ENCODE measurements at places on chromosomes 3 and 15. TPM values are rescaled to one million over a fixed set of nuclear protein-coding genes. Genes with fewer than 3 reads are reported as not detected.

- H3K27me3 ChIP-seq = no peaks in the 10 kb centered on the region
- peaks cover 41% of the 10 kb centered on the region for H3K36me3 ChIP-seq
- peaks cover 5% of the 10 kb centered on the region for H3K4me1 ChIP-seq
Measured at GRCh38 chr15:74799856-74800558, 12.6 kb upstream of the LMAN1L start.

DNA sequence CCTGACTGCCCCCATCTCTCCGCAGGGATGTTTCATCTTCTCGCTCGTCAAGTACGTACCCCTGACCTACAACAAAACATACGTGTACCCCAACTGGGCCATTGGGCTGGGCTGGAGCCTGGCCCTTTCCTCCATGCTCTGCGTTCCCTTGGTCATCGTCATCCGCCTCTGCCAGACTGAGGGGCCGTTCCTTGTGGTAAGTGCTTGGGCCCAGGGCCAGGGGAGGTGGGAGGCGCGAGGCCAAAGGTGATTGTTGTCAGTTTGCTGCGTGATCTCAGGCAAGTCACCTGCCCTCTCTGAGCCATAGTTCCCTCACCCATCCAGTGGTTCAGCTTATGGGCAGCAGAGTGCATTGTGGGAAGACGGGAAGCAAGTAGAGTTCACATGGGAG, 58.5 kb downstream of the GRIP2 start:
- no peak overlapping the region for H3K4me3 ChIP-seq
- peaks cover 93% of the 10 kb centered on the region for H3K36me3 ChIP-seq
- no peak for DNase-seq
- H3K27ac ChIP-seq = no peak overlapping the region
- H3K4me1 ChIP-seq = peaks cover 13% of the 10 kb centered on the region

The FAM107A gene
- not detected for total RNA-seq

The CLCN2 gene
- 11.6 TPM for total RNA-seq

GRCh38 chr3:119571688-119572087, 7.6 kb upstream of the ADPRH start:
- no peak overlapping the region for H3K27ac ChIP-seq
- no peaks in the 10 kb centered on the region for H3K36me3 ChIP-seq
- no peaks in the 10 kb centered on the region for H3K27me3 ChIP-seq
- no peak overlapping the region for H3K4me3 ChIP-seq
- H3K4me1 ChIP-seq = no peaks in the 10 kb centered on the region

The PLA1A gene
- 0.16 TPM for total RNA-seq

- H3K27me3 ChIP-seq = no peaks in the 10 kb centered on the region
- no peaks in the 10 kb centered on the region for H3K4me1 ChIP-seq
- no peak for DNase-seq
- H3K27ac ChIP-seq = no peak overlapping the region
- H3K36me3 ChIP-seq = no peaks in the 10 kb centered on the region
- no peak overlapping the region for H3K4me3 ChIP-seq
Measured at GRCh38 chr3:24505691-24506550, 11.3 kb upstream of the THRB start.

DNA sequence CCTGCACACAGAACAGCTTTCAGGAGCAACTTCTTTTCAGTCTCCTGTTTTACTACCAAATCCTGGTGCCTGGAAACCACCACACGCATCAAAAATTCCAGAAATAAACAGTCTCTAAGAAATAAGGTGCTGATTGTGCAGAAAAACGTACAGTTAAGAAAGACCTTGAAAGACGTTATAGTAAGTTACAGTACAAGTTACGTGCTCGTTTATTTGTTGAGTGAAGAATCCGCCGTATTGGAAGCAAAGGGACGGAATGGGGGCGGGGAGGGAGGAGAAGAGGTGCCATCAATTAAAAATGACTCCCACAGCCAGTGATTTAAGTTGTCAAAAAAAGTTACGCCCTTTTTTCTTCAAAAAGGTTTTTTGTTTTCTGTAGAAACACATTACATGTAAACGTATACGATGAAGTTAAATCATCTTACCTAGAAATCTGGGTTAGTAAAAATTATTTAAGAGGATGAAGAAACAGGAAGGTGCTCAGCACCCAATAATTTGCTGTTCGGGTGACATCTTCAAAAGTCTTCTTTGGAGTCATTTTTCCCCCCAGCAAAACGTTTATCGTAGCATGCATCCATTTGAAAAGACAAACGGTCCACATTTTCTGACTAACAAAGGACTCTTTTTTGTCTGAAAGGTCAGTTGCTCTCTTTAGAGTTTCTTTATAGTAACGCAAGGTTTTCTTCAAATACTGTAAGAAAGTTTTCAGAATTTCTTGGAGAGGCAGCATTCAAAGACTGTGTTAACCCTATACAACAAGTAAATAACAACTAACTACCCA, 782 bp upstream of the UACA start:
- peaks cover 8% of the 10 kb centered on the region for H3K36me3 ChIP-seq
- DNase-seq = no peak
- H3K27ac ChIP-seq = peak overlapping the region; percentile 61
- peak overlapping the region; percentile 85 for H3K4me3 ChIP-seq

The NOX5 gene
- not detected for total RNA-seq

The SEMA3G gene
- 0.13 TPM for total RNA-seq

GRCh38 chr15:51088585-51088984, 6.1 kb downstream of the TNFAIP8L3 start:
- DNase-seq = no peak
- H3K36me3 ChIP-seq = no peaks in the 10 kb centered on the region
- H3K27ac ChIP-seq = no peak overlapping the region
- H3K4me1 ChIP-seq = no peaks in the 10 kb centered on the region

DNA sequence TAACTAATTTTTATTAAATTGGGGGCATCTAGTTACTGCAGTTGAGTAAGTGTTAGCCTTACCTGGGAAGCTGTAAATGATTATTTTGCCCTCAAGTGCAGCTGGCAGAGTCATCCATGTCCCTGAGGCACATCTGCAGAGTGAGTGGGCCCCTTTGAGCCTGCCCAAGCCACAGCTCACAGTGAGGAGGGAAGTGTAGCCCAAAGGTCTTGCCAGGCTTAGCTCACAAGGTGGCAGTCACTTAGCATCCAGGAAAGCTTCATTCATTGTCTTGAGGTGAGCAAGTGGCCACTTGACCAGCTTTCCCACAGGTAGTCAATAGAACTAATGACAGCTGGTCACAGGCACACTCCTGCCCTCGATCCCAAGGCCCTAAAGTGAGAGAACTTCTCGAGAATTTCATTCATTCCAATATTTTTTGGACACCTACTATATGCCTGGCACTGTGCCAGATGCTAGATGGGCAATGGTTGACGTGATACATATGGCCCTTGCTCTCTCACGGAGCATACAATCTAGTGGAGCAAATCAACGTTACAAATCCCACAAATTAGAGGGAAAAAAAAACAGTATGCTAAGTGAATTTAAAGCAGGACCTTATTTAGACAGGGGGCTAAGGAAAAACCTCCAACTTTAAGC, 163.3 kb upstream of the IL12A start:
- 0 out of 2 replicates have a peak, but pooled peaks cover 4% of the 10 kb centered on the region for H3K36me3 ChIP-seq
- H3K27ac ChIP-seq = no peak overlapping the region
- DNase-seq = no peak

DNA sequence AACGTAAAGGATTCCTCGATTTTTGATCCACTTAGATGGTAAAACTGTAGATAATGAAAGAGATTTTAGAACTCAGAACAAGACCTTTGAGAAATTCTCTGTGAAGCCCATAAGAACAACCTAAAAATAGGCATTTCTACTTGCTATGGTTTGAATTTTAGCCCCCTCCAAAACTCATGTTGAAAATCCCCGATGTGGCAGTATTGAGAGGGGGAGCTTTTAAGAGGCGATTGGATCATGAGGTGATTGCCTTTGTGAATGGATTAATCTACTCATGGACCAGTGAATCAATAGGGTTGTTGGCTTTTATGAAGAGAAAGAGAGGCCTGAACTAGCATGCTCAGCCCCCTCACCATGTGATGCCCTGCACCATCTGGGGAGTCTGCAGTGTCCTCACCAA, 20.2 kb upstream of the AHSG start:
- no peak overlapping the region for H3K27ac ChIP-seq
- no peak for DNase-seq
- H3K36me3 ChIP-seq = no peaks in the 10 kb centered on the region
- no peaks in the 10 kb centered on the region for H3K27me3 ChIP-seq

The EBLN2 gene
- 2.1 TPM for total RNA-seq

DNA sequence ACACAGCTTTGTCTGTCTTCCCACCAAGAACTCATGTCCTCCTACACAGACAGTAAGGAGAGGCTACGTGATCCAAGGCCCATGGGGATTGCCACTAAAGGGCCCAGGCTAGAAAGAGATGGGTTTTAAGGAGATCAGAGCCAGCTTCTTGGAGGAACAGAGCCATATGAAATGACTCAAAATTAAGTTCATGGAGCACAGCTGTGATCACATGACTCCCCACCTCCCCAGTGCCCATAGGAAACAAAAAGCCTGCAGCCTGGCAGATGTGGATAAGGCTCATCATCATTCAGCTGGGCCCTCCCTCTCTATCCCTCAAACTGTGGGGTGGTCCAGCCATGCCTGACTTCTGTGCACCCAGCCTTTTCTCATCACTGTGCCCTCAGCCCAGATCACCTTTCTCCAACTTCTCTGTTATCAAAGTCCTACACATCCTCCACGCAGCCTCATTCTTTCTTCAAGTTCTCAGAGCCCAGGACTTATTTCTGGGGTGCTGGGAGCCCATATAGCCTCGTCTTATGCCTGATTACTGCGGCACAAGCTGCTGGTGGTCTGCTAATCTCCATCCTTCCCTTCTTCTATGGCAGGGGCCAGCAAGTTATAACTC, 137.6 kb downstream of the SMAD6 start:
- DNase-seq = no peak
- no peak overlapping the region for H3K27ac ChIP-seq
- peaks cover 15% of the 10 kb centered on the region for H3K36me3 ChIP-seq
- H3K4me3 ChIP-seq = no peak overlapping the region
- no peaks in the 10 kb centered on the region for H3K27me3 ChIP-seq
- H3K4me1 ChIP-seq = peaks cover 61% of the 10 kb centered on the region

GRCh38 chr15:41333026-41333562, 413 bp downstream of the NUSAP1 start:
- H3K36me3 ChIP-seq = peaks cover 36% of the 10 kb centered on the region
- H3K27me3 ChIP-seq = no peaks in the 10 kb centered on the region
- peak overlapping the region; percentile 92 for H3K27ac ChIP-seq

The PSTPIP1 gene
- total RNA-seq = not detected

DNA sequence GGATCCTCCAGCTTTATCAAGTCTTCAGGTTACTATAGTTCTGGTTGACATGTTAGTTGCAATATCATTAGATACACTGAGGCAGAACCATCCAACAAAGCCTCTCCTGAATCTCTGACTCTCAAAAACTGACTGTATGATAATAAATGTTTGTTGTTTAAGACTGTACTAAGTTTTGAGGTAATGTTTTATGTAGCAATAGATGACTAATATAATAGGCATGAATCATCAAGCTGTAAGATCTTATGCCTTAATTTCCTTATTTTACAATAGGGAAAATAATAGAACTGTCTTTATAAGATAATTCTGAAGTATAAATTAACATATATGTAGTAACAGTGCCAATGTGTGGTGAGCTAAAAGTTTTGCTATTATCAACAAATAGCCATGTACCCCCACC, 88.9 kb upstream of the TBC1D5 start:
- no peaks in the 10 kb centered on the region for H3K36me3 ChIP-seq
- DNase-seq = no peak
- H3K27me3 ChIP-seq = no peaks in the 10 kb centered on the region
- H3K27ac ChIP-seq = no peak overlapping the region

DNA sequence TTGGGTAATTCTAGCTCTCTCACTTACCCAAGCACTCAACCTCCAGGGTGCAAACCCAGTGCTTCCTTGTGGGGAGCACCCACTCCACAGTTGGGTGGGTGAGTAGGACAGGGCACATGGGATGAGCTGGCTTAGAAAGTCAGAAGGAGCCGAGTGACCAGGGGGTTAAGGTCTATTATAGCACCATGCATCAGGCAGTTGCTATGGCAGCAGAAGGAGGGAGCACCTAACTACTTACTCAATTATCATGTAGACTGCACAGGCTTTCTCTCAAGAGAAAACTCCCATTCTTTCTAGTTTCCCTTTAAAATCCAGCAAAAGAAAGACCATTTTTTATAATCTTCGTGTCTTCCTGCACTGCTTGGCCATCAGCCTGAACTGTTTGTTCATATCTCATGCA, 163.0 kb downstream of the OCA2 start:
- no peaks in the 10 kb centered on the region for H3K27me3 ChIP-seq
- H3K27ac ChIP-seq = no peak overlapping the region
- DNase-seq = no peak
- H3K4me1 ChIP-seq = no peaks in the 10 kb centered on the region

DNA sequence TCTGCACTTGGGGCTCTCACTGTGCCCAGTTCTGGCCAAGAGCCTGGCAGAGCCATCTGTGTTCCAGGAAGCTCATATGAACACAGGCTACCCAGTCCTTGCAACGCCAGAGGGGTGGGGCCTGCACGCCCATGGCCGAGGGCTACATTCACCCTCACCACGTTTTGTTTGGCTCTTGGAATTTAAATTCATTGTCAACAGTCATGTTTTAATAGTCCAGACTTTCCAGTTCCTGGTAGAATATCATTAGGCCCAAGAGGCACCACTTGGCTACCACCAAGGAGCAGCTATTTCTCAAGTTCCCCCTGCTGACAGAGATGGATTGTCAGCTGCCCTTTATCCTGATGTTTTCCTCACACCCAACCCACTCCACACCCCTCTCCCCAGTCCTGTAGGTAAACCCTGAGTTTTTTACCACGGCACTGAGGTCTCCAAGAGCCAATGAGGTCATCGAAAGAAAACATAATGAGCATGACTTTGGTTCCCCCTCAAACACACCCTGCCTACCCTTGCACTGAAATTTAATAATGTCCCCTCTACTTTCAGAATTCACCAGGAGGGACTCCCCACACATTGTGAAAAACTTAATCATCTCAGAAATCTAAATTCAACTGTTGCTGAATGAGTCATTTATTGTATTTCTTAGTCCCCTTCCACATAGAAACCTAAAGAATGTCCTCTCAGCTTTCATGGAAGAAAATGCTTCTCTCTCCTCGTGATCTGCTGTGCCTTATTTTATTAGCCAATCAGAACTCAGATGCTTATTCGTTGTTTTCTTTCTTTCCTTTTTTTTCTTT, 125.1 kb downstream of the SHQ1 start:
- H3K4me1 ChIP-seq = peaks cover 27% of the 10 kb centered on the region
- peak; percentile 68 for DNase-seq
- H3K36me3 ChIP-seq = no peaks in the 10 kb centered on the region
- H3K27me3 ChIP-seq = no peaks in the 10 kb centered on the region

The P2RY1 gene
- total RNA-seq = under 0.01 TPM

GRCh38 chr15:31077941-31078340, 23.6 kb downstream of the TRPM1 start:
- no peak overlapping the region for H3K27ac ChIP-seq
- peaks cover 13% of the 10 kb centered on the region for H3K4me1 ChIP-seq
- no peaks in the 10 kb centered on the region for H3K27me3 ChIP-seq
- H3K4me3 ChIP-seq = no peak overlapping the region
- no peak for DNase-seq

- no peak for DNase-seq
- H3K4me3 ChIP-seq = no peak overlapping the region
- H3K36me3 ChIP-seq = no peaks in the 10 kb centered on the region
- H3K4me1 ChIP-seq = no peaks in the 10 kb centered on the region
- no peak overlapping the region for H3K27ac ChIP-seq
Measured at GRCh38 chr3:162015856-162016255, 519.2 kb downstream of the OTOL1 start.

- no peak overlapping the region for H3K27ac ChIP-seq
- DNase-seq = no peak
- H3K4me1 ChIP-seq = no peaks in the 10 kb centered on the region
- no peak overlapping the region for H3K4me3 ChIP-seq
- no peaks in the 10 kb centered on the region for H3K27me3 ChIP-seq
Measured at GRCh38 chr3:101667331-101667730, 9.6 kb downstream of the ZBTB11 start.

- H3K4me3 ChIP-seq = no peak overlapping the region
- H3K27ac ChIP-seq = no peak overlapping the region
- no peaks in the 10 kb centered on the region for H3K27me3 ChIP-seq
- H3K4me1 ChIP-seq = peaks cover 14% of the 10 kb centered on the region
- DNase-seq = no peak
Measured at GRCh38 chr3:101811875-101812274, 32.9 kb downstream of the NXPE3 start.

The LRRC3B gene
- not detected for total RNA-seq
